ENCODE measurements at places on chromosomes 1 and 21. TPM values are rescaled to one million over a fixed set of nuclear protein-coding genes. Genes with fewer than 3 reads are reported as not detected.

- DNase-seq = no peak
These were observed 65.6 kb downstream of the RIMS3 start for GRCh38 chr1:40599926-40600325.

- DNase-seq = no peak
These were observed 27.0 kb downstream of the MFSD2A start for GRCh38 chr1:39981945-39982344.

DNA sequence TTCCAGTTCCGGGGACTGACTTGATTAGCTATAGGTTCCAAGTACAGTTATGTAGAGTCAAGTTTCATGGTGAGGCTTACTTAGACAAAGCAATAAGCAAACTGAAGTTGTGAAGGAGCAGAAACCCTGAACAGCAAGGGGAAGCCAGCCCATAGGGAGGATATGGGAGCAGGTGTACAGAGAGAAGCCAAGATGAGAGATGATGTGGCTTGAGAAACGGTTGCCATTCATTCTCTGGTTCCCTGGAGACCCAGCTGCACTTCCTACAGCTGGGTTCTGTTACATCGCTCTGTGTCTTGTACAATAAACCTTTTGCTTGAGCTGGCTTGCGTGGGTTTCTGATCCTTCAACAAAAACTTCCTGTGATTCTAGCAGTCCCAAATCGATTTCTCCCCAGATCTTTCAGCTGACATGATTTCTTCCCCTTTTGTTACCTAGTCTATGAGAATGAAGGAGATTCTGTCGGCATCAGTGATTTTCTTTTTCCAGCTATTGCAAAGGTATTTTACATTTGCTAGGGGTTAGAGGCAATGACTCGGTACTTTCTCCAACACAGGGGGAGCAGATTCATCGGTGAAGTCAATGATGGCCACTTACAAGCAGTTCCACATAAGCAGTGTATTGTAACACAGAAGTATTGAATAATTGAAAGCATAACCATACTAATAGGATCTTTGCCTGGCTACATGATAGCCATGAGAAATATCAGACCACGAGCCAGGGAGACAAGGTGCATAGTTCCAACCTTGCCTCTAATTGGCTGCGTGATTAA lies 67.3 kb downstream of the URB2 start:
- DNase-seq = peak; percentile 23

DNA sequence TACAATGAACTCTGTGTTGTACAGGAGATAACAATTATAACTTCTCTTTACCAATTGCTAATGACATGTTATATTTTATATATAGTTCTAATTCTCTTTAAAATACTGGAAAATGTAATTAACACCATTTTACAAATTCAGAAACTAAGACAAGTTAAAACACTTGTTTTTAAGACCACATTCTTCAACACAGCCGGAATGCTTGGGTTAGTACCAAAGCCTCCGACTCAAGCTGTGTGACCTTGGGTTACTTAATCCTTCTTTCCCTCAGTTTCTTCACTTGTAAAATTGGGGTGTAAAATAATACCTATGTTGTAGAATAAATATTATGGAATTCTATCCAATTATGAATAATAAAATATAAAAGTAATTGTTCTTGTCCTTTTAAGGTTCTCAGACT lies 378.7 kb downstream of the USH2A start:
- no peak for DNase-seq

Gene ARHGEF11
- 26.6 TPM for total RNA-seq
